ENCODE measurements at places on chromosomes 6 and 20. TPM values are rescaled to one million over a fixed set of nuclear protein-coding genes. Genes with fewer than 3 reads are reported as not detected.

DNA sequence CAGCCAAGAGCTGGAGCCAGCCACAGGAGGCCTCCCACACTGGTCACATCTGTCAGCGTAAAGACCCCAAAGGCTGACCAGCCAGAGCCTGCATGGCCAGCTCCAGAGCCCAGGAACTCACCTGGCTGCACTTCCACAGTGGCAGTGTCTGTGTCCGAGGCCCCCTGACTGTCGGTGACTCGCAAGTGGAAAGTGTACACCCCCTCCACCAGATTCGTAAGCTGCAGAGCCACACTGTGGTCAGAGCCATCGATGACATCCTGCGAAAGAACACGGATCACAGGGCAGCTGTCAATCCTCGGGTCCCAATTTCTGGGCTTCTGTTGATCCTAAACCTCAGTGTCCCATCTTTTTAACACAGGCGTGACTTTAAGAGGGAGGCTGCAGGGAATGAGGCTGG lies 69.3 kb downstream of the ALDH5A1 start:
- no peaks in the 10 kb centered on the region for H3K4me1 ChIP-seq
- H3K27ac ChIP-seq, result no peak overlapping the region
- peaks cover 40% of the 10 kb centered on the region for H3K27me3 ChIP-seq
- no peak for DNase-seq
- no peak overlapping the region for H3K4me3 ChIP-seq

DNA sequence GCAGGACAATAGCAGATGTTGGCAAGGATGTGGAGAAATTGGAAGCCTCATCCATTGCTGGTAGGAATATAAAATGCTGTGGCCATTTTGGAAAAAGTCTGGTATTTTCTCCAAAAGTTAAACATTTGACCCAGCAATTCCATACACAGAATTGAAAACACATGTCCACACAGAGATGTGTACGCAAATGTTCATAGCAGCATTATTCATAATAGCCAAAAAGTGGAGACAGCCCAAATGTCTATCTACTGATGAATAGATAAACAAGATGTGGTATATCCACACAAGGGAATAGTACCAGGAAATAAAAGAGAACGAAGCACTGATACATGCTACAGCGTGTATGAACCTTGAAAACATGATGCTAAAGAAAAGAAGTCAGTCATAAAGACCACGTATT lies 40.5 kb downstream of the CFAP61 start:
- H3K27me3 ChIP-seq, result peaks cover 10% of the 10 kb centered on the region
- no peaks in the 10 kb centered on the region for H3K4me1 ChIP-seq
- no peaks in the 10 kb centered on the region for H3K36me3 ChIP-seq
- no peak overlapping the region for H3K4me3 ChIP-seq

DNA sequence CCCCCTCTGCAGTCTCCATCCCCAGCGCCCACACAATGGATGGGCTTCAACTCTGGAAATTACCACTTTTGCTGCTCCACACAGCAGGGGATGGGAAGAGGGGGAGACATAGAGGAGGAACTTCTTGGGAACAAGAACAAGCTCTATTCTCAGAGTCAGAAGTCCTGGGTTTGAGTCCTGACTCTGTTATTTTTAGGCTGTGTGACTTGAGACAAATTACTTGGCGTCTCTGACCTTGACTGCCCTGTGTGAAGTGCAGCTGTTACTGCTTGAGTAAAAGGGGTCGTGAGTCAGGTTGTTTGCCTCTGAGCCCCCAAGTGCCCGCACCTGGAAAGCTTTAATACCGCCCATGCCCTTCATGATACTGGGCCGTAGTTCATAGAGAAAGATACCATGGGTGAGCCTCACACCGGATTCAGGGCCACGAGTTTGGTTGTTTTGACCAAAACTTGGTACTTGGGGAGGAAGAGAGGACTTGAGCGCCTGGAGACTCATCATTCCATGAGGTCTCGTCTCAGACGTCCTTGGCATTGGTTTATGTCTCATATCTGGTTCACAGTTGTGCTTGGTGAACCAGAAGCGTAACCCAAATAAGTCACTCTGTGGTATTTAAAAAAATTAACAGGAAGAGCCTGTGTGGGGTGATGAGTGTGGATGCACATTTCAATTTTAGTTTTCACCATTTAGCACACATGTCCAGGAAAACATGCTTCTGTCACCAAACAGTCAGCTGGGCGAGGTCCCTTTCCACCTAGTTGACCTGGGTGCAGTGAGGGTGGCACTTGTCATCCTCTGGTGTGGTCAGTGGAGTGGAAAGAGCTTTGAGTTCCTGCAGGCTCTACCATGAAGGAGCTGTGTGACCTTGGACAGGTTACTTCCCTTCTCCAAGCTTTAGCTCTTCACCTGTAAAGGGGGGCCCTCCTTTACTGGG lies 75.6 kb downstream of the CDC5L start:
- H3K27ac ChIP-seq, result no peak overlapping the region
- H3K27me3 ChIP-seq, result no peaks in the 10 kb centered on the region
- no peaks in the 10 kb centered on the region for H3K36me3 ChIP-seq
- no peak overlapping the region for H3K4me3 ChIP-seq
- peaks cover 10% of the 10 kb centered on the region for H3K4me1 ChIP-seq

- no peak overlapping the region for H3K27ac ChIP-seq
- H3K36me3 ChIP-seq, result no peaks in the 10 kb centered on the region
- no peak for DNase-seq
- H3K4me1 ChIP-seq, result no peaks in the 10 kb centered on the region
Observed at GRCh38 chr6:130694606-130695005, 132.6 kb upstream of the SMLR1 start.

DNA sequence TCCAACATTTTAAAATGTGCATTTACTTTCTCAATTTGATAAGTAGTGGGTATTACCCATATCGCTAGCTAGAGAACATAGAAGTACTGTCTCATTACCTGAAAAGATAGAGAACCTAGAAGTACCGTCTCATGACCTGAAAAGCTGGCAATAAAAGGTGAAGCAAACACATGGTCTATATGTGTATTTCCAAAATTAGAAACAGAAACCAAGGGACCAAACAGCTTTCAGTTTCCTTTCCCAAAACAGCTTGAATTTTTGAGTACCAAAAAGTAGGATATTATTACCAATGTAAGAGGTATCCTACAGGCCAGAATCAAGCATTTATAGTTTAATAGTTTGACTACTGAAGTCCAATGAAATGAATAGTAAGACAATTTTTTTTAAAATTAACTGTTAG lies 77.2 kb downstream of the KIF13A start:
- 0 out of 3 replicates have a peak, but pooled peaks cover 2% of the 10 kb centered on the region for H3K36me3 ChIP-seq
- no peak overlapping the region for H3K4me3 ChIP-seq
- H3K27me3 ChIP-seq, result no peaks in the 10 kb centered on the region
- DNase-seq, result no peak

GRCh38 chr6:131129689-131130553 lies 5.3 kb upstream of the AKAP7 start:
- no peak for DNase-seq
- no peak overlapping the region for H3K4me3 ChIP-seq
- no peaks in the 10 kb centered on the region for H3K36me3 ChIP-seq
- no peak overlapping the region for H3K27ac ChIP-seq

- no peaks in the 10 kb centered on the region for H3K27me3 ChIP-seq
- H3K36me3 ChIP-seq, result no peaks in the 10 kb centered on the region
- H3K4me1 ChIP-seq, result no peaks in the 10 kb centered on the region
Observed at GRCh38 chr6:11328613-11329247, 96.3 kb upstream of the NEDD9 start.

DNA sequence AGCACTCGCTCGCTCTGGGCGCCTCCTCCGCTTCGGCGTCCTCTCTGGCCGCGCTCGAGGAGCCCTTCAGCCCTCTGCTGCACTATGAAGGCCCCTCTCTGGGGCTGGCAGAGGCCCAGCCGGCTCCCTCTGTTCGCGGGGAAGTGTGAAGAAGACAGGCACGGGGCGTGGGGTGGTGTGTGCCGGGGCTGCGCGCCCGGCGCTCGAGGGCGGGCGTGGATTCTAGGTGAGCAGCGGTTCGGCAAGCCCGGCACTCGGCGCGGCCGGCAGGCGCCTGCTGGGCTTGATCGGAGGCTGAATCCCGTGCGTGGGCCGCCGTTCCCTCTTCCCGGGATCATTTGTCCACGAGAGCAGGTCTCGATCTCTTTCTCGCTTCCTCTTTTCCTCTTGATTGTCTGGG lies 153.0 kb downstream of the SLC35B3 start:
- H3K4me1 ChIP-seq, result peaks cover 10% of the 10 kb centered on the region
- DNase-seq, result no peak
- no peak overlapping the region for H3K4me3 ChIP-seq
- no peaks in the 10 kb centered on the region for H3K27me3 ChIP-seq
- no peaks in the 10 kb centered on the region for H3K36me3 ChIP-seq
- H3K27ac ChIP-seq, result no peak overlapping the region

DNA sequence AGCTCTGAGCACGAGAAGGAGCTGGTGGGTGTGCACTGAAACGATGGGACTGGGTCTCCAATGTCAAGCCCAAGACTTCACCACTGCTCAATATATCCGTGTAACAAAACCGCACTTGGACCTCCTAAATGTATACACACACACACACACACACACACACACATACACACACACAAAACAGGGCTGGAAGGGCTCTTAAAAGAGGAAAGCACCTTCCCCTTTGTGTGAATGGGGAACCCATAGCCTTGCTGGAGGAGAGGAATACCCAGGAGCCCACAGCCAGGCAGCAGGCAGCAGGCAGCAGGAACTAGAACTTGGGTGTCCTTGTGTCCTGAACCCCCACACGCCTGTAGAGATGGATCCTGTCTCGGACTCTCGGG lies 29.8 kb downstream of the TGM2 start:
- peak overlapping the region; percentile 47 for H3K27ac ChIP-seq
- no peak for DNase-seq
- H3K4me3 ChIP-seq, result no peak overlapping the region
- H3K36me3 ChIP-seq, result peaks cover 72% of the 10 kb centered on the region
- peaks cover 29% of the 10 kb centered on the region for H3K4me1 ChIP-seq

GRCh38 chr20:63177134-63177784 lies 38.7 kb downstream of the YTHDF1 start:
- no peak overlapping the region for H3K4me3 ChIP-seq
- no peaks in the 10 kb centered on the region for H3K36me3 ChIP-seq
- H3K4me1 ChIP-seq, result peaks cover 53% of the 10 kb centered on the region
- H3K27me3 ChIP-seq, result peaks cover 34% of the 10 kb centered on the region

DNA sequence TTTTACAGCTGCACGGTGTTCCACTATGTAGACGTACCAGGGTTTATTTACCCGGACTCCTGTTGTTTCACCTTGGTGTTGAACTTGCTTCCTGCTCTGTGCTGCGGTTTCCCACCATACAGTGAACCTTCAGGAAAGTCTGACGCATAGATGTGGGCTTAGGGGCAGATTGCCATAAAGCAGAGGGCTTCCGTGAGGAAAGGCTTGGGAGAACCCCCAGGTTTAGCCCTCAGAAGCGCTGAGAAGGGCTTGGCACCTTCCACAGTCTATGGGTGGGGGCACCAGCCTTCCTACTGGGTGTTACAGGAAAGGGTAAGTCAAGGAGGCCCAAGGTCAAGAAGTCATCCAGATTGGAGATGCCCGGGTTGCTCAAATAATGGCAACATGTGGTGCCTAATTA lies 19.2 kb upstream of the MRPS18A start:
- H3K27ac ChIP-seq, result no peak overlapping the region
- H3K4me1 ChIP-seq, result peaks cover 17% of the 10 kb centered on the region
- no peak for DNase-seq
- H3K27me3 ChIP-seq, result no peaks in the 10 kb centered on the region
- no peak overlapping the region for H3K4me3 ChIP-seq

Gene FAM209B
- total RNA-seq, result not detected

Gene DNMT3B
- 74.8 TPM for total RNA-seq

Gene ZDHHC14
- total RNA-seq, result 23.1 TPM

Gene ABHD16B
- total RNA-seq, result not detected

Gene DEF6
- total RNA-seq, result 37.8 TPM

Gene TMEM200A
- 0.04 TPM for total RNA-seq

Gene HLA-DOB
- 2.5 TPM for total RNA-seq

Data from K562 (cell line).